ENCODE measurements at places on chromosomes 7 and 10.

DNA sequence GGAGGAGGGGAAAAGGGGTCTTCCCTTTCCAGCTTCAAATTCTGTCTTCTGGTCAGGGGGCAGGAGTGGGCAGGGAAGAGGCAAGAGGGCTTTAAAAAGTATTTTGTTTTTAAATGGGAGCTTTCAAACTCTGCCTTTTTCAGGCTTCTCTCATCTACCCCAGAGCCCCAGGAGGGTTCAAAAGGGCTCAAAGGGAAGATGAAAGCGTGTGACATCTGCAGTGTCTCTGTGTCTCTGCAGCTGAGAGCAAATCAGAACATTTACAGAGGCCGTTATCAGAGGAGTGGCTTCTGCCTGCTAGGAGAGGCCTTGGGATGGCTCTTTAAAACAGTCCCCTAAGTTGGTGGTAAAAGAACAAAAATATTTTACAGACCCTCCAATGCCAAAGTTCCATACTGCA, 30.3 kb downstream of the TRIM8 start:
- no peak for DNase-seq

- no peak for DNase-seq
These were observed 368.8 kb downstream of the SFMBT2 start for GRCh38 chr10:7042000-7042399.

DNA sequence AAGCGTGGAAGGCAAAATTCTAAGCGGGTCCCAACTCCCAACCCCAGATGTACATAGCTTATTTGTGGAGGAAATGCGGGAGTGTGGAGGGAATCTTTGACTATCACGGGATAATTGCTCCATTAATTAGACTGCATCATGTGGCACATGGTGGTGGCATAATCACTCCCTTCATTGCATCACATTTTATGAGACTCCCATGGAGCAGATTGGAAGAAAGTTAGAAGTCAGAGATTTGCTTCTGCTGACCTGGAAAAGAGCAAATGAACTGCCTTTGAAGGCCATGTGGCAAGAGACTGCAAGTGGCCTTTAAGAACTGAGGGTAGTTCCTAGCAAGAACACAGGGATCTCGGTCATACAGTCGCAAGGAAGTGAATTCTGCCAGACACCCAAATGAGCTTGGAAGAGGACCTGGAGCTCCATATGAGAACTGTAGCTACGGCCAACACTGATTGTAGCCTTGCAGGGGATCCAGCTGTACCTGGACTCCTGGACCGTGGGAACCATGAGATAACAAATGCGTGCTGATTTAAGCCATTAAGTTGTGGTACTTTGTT, 37.1 kb upstream of the ITGB1 start:
- no peak for DNase-seq

DNA sequence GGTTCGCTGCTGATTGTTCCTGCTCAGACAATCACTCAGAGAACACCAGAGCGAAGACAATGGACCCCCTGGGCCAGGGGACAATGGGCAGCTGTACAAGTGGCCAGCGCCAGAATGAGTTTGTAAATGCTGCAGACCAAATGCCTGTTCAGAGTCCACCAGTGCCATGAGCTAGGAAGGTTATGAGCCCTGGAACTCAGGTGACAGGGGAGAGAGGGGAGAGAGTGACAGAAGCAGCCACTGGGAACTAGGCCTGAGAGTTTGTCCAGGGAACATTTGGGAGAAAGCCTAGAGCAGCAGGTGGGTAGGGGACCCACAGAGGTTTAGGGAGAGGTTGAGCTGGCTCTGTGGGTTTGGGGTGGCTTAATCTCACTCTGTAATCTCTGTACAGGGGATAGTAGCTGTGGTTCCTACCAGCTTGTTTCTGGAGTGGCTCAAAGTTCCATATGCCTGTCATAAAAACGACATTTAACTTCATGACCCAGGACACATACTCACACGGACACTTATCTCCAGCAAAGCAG, 60.4 kb downstream of the C10orf105 start:
- DNase-seq = no peak

DNA sequence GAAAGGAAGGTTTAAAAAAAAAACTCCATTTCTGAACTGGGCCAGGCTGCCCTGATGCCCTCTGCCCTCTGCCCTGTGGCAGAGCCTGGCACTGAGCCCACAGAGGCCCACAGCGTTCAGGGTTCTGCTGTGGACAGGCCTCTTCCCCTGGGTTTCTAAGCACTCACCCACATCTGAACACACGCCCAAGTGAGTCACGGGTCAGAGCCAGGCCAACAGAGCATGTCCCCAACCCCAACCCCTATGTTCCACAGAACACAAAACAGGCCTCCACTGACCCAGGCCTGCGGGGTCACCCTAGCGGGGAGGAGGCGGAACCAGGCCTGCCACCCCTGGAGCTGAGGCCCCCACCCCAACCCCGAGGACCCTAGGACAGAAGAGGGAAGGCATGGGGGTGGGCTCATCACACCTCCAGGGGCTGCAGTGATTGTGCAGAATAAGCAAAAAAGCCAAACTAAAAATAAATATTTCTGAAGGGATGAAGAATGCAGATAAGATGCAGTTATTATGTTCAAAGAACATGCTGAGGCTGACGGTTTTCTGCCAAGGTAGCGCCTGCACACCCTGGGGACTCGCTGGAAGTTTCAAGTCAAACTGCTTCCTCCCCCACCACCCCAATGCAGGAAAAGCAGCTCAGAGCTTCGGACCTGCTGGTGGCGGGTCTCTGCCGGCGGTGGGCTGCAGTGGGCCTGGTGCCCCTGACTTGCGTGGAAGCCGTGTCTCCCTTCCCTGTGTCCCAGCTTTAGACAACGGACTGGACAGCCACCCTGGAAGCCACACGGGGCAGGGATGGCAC, 5.4 kb downstream of the WDR86 start:
- DNase-seq = no peak

GRCh38 chr7:76231071-76231470, 29.4 kb downstream of the SRRM3 start:
- DNase-seq = no peak

DNA sequence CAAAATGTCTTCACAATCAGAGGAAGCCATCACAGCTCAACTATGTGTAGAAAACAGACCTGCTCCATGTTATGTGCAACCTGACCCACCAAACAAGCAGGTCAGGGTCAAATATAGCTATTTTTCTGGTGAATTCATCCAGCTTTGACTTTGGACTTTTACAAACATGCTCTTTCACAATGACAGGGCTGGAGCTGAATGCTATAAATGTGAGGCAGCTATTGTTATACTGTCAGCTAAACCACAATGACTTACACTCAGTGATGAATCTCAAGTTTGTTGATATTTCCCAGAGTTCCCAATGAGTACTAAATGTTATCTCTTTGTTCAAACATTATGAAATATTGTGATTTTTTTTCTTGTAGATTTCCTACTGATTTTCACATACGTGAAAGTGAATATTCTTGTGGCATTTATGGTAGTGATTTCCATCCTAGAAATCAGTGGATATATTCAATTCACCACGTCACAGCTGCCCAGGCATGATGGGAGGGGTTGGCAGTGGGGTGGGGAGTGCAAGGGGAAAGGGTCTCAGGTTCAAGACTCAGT, 2.5 kb upstream of the ITIH2 start:
- DNase-seq = no peak

- no peak for DNase-seq
These were observed 488.0 kb upstream of the POM121L12 start for GRCh38 chr7:52547308-52547910.

- no peak for DNase-seq
These were observed 121.2 kb upstream of the PRKCQ start for GRCh38 chr10:6701289-6701688.

DNA sequence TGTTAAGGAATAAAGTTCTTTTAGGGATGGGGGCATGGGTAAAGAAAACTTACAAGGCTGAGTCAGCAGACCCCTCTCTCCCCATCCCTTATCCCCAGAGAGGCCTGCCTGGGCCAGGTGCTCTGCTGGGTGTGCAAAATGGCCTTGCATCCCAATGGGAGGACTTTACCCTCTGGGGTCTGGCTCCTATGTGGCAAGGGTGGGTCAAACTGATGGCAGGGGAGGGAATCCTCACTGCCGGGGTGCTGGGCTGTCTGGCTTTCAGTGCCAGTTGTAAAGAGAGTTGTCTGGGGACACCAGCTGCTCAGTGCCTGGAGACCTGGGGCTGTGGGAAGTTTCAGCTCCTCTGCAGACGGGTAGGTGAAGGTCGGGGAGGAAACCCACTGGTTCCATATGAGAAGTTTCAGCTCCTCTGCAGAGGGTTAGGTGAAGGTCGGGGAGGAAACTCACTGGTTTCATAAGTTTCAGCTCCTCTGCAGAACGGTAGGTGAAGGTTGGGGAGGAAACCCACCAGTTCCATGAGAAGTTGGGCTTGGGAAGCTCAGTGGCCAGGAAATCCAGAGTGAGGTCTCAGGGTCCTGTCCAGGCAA, 127.2 kb upstream of the PODXL start:
- DNase-seq = no peak

GRCh38 chr7:29289156-29290021, 94.8 kb downstream of the CHN2 start:
- no peak for DNase-seq

DNA sequence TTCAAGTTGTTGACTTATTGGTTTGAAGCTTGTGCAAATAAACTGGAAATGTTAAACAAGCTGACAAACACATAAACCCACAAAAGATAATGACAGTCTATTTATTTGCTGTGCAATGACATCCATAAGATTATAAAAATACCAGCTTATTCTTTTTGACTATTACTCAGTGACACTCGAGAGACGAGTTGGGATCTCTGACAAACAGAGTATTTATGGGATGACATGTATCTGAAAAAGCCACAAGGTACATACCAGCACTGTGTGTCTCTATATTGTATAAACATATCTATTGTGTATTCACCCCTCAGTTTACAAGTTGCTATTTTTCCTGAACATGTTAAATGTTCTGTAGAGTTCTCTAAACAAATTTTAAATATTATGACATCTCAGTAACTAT, 88.9 kb downstream of the CHRM2 start:
- no peak for DNase-seq

DNA sequence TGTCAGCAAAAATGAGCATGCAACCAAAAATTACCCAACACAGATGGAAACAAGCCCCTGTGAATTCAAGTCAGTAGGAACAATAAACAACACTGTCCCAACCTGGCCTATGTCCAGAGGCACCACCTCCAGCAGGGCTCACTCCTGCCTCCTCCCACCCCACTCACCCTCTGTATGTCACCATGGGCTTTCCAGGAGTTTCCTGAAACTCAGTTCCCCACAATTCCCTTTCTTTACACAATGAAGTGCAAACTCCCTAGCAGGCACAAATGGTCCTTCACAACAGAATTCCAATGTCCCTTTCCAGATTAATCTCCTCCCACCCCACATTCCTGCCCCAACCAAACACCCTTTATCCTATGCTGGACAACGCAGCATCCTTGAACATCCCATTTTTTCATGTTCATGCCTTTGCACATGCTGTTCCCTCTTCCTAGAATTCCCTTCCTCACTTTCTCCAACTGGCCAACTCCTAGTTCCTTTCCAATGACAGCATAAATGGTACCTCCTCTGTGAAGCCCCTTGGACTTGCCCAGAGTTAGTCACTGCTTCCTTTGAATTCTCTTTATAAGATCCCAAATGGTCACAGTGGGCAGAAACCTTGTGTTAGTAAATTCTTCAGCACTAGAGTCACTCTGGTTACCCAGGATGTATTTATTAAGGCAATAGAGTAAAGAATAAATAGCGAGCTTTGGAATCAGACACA, 157.5 kb downstream of the SLIT1 start:
- DNase-seq = no peak

GRCh38 chr7:132138817-132139216, 437.5 kb downstream of the PLXNA4 start:
- DNase-seq = no peak

GRCh38 chr7:74115326-74115725, 31.7 kb downstream of the LIMK1 start:
- no peak for DNase-seq

GRCh38 chr10:79404231-79404609, 41.2 kb downstream of the ZCCHC24 start:
- no peak for DNase-seq
